ENCODE measurements at places on chromosomes 1 and 21.

- no peak for DNase-seq
Measured at GRCh38 chr1:226690460-226690982, 48.6 kb downstream of the ITPKB start.

GRCh38 chr1:172135076-172135672 is 285.3 kb upstream of the C1orf105 start:
- DNase-seq = no peak

DNA sequence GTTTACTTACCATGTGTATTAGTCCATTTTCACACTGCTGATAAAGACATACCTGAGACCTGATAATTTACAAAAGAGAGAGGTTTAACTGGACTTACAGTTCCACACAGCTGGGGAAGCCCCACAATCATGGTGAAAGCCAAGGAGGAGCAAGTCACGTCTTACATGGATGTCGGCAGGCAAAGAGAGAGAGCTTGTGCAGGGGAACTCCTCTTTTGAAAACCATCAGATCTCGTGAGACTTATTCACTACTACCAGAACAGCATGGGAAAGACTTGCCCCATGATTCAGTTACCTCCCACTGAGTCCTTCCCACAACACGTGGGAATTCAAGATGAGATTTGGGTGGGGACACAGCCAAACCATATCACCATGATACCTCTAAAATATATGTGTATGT is 39.3 kb upstream of the ERRFI1 start:
- DNase-seq = no peak

DNA sequence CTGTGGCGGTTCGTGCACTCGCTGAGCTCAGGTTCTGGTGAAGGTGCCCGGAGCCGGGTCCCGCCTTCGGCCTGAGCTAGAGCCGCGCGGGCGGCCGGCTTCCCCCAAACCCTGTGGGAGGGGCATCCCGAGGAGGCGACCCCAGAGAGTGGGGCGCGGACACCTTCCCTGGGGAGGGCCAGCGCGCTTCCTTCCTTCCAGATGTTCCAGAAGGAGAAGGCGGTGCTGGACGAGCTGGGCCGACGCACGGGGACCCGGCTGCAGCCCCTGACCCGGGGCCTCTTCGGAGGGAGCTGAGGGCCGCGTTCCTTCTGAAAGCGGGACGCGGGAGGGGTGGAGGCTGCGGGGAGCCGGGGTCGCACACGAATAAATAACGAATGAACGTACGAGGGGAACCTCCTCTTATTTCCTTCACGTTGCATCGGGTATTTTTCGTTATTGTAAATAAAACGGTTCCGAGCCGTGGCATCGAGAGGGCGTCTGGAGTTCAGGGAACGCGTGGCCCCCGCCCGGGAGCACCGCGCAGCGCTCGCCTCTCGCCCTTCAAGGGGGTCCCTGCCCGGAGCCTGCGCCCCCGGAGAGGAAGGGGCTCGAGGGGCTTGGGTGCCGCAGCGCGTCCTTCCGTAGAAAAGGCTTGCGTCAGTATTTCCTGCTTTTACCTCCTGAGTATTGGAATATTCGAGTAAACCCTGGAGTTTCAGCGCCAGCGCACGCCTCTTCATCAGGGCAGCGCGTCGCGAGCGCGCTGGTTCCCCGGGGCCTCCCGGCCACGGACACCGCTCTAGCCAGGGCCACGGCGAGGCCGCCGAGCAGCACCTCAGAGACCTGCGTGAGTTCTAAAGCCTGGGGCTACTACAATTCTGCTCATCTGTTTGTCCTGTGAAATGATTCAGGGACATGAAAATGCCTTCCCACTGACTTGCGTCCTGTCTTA is 11.5 kb downstream of the YBEY start:
- peak; percentile 43 for DNase-seq

- no peak for DNase-seq
Measured at GRCh38 chr21:28234326-28234725, 758.4 kb downstream of the LTN1 start.

DNA sequence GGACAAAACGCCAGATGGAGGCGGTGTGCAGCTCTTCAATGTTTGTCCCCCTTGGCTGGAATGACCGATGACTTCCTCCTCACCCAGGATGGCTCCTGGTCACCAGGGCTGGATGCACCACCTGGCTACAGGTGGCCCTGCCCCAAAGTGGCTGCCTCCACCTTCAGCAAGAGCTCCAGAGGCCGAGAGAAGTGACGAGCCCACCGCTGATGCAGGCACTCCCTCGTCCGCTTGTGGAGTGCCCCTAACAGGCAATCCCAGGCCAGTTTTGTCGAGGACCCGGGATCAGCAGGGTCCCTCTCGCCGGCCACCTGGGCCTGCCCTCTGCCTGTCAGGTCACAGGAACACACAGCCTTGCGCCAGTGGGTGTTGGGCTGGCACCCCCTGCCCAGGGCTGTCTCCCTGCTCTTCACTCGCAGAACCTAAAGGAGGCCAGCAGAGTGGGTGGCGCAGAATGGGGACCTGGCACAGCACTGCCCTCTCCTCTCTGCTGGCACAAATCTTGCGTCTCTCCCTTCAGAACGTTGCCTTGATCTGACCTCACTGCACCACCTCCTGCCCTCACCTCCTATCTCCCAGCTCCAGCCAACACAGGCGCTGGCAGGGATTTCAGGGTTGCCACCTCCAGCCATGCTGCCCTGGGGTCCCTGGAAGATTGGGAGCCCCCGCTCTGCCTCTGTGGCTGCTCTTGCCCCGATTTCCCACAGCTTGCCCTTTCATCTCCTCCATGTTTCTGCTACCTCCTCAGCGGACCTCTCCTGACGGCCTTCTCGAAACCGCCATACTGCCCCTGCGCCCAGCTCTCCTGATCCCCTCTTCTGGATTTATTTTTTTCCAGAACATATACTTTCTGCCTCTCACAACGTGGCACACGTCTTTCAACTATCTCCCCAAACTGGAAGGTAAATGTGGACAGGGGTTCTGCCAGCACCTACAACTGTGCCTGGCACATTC is 38.6 kb downstream of the SLC45A1 start:
- no peak for DNase-seq

- no peak for DNase-seq
Measured at GRCh38 chr1:24692351-24692980, 49.4 kb downstream of the SRRM1 start.

- DNase-seq = no peak
Measured at GRCh38 chr1:200131551-200132125, 104.1 kb downstream of the NR5A2 start.

DNA sequence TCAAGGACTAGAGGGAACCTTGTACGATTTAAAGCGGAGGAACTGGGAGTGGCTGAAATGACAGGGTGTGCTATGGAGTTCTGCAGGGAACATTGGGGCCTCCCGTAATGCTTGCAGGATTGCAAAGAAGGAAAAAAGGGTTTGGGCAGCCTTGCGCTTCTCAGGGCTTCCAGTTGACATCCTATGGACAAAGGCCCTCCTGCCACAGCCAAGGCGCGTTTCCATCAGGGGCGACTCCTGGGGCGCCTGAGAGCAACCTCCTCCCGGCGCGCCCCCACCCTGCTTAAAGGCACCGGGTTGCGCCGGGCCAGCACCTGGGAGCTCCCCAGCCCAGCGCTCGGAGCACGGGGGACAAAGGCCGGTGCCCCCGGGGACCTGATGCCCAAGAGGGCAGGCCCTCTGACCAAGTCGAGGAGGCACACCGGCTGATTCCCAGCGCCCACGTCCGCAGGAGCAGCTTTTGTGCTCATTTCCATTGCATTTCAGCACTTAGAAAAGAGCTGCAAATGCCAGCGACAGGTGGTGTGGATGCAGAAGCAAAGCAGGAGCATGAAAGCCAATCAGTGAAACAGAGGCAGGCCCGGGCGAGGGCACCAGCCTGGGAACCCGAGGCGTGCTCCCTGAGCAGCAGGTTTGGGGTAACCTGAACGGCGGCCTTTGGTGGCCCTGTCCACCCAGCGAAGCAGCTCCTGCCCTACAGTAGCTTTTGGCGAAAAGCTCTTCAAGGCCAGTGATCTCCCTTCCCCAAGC is 17.6 kb upstream of the RNF187 start:
- no peak for DNase-seq

GRCh38 chr1:157626099-157626498 is 28.2 kb upstream of the FCRL4 start:
- no peak for DNase-seq

DNA sequence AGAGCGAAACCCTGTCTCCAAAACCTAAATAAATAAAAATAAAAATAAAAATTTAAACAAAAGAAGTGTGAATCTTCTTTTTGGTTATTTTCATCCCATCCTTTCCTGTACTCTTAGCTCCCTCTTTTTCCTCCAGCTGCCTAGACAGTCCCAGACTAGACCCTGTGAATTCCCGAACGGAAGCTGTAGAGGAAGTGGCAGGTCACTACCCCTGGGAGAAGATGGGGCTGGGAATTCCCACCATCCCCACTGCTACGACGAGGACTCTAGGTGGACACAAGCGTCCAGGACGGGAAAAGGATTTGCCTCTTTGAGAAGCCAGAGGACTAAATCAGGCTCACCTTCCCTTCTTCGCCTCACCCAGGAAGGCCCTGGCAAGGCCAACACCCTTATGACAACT is 12.6 kb downstream of the RHBDL2 start:
- no peak for DNase-seq

DNA sequence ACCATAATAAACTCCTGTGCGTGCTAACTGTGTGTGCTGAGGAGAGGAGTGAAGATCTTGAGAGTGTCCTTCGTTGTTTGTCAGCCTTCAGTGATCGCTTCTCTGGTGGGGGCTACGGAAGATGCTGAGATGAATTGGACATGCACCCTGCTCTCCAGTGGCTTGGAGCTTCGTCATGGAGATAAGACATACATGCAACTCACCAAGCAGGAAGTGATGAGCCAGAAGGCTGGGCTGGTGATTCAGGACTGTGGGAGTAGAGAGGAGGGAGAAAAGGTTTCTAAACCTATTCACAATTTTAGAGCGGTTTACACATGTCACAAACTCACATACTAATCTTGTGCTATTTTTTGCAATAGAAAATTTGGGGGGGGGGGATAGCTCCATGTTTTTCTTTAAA is 128.9 kb upstream of the ADAR start:
- DNase-seq = peak; percentile 76

DNA sequence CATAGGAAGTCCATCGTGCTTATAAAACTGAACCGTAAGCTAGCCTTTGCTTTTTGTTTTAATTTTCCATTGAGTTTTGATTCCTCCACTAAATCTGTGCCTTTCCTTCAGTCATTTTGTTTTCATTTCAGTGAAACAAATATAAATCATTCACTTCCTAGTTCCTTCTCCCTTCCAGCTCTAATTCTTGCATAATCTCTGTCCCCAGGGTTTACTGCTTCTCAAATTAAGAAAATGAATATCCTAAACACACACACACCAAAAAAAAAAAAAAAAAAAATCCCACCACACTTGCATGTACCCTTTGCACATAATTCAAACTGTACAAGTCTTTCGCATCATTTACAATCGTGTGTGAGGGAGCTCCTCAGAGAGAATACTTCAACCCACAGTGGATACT is 6.8 kb downstream of the KCNH1 start:
- no peak for DNase-seq

- DNase-seq = no peak
Measured at GRCh38 chr1:202622388-202622787, 87.9 kb downstream of the SYT2 start.

Data from AG20443 (cell line).